ENCODE measurements at places on chromosomes 11 and 22.

DNA sequence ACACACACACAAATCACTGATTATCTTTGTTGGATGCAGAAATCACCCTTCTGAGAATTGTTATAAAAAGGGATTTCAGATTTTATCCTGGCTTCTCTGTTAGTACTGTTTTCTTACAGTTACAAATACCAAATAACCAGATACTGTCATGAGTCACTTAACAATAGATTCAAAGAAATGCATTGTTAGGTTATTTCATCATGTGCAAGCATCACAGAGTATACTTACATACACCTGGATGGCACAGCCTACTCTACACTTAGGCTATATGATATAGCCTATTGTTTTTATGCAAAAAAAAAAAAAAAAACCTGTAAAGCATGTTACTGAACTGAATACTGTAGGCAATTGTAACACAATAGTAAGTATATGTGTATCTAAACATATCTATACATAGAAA is 319.2 kb upstream of the ARHGAP42 start:
- no peak for DNase-seq

DNA sequence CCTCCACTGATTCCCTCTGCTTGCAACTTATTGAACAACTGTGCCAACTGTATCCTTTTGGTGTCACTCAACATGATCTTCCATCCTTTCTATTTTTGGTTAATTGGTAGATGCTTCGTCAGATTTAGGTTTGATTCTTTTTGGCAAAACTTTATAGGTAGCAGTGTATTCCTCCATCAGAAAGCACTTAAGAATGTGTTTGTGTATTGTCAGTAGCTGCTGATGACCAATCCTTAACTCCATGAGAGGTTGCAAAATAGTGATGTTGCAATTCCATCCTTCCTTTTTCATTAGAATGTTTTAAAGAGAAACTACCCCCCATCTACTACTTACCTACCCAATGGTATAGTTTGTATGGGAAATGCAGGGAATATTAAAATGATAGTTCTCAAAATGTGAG is 22.1 kb downstream of the FAM76B start:
- no peak for DNase-seq

- DNase-seq: no peak
Observed at GRCh38 chr11:108926841-108927577, 262.1 kb downstream of the DDX10 start.

DNA sequence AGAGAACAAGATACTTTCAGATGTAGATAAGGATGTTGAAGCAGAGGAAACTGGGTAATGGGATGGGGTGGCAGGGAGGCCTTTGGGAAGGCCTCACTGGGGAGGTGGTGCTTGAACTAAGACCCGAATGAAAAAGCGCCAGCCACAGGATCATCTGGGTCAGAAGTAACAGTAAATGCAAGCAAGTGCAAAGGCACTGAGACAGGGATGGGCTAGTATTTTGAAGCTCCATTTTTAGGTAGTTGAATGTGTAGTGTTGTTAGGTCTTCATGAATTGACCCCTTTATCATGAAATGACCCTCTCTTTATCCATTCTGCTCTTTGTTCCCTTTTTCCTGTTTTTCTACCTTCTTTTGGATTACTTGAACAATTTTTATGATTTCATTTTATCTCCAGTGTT is 6.2 kb upstream of the PACS1 start:
- DNase-seq: no peak

GRCh38 chr11:20790622-20791021 is 121.2 kb downstream of the NELL1 start:
- DNase-seq: no peak

- no peak for DNase-seq
Observed at GRCh38 chr22:39920134-39920743, 19.4 kb downstream of the GRAP2 start.

All from thoracic aorta (tissue), 2 donors.